ENCODE measurements at places on chromosomes 7 and 10. TPM values are rescaled to one million over a fixed set of nuclear protein-coding genes. Genes with fewer than 3 reads are reported as not detected.

GALNT11 gene
- 26.1 TPM for total RNA-seq

ANKRD61 gene
- 1.2 TPM for total RNA-seq

- no peak for DNase-seq
Measured at GRCh38 chr7:82567841-82568240, 124.3 kb upstream of the CACNA2D1 start.

- DNase-seq: no peak
Measured at GRCh38 chr7:8094164-8095140, 125.9 kb downstream of the GLCCI1 start.

DNA sequence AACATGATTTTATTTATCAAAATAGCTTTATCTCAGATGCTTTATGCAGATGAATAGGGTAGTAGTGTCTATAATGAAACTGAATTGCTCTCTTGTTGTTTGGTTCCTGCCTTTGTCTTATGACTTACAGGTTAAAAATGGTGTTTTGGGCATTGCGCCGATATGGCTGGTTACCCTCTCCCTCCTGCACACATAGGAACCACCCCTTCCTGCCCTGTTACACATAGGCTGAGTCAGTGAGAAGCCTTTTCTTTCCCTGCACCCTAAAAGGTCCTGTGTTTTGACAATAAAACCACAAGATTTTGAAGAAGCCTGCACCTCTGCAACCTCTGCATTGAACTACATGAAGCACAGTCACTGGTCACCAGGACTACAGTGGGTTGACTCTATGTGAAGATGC lies 655.8 kb upstream of the ANKRD30A start:
- DNase-seq: peak; percentile 87

GRCh38 chr10:52048051-52048450 lies 266.0 kb upstream of the DKK1 start:
- DNase-seq: no peak

GRCh38 chr7:48742079-48742798 lies 182.1 kb upstream of the CDC14C start:
- DNase-seq: no peak

GRCh38 chr7:101129603-101130117 lies 2.8 kb downstream of the SERPINE1 start:
- no peak for DNase-seq

OR6V1 gene
- total RNA-seq: not detected

DNA sequence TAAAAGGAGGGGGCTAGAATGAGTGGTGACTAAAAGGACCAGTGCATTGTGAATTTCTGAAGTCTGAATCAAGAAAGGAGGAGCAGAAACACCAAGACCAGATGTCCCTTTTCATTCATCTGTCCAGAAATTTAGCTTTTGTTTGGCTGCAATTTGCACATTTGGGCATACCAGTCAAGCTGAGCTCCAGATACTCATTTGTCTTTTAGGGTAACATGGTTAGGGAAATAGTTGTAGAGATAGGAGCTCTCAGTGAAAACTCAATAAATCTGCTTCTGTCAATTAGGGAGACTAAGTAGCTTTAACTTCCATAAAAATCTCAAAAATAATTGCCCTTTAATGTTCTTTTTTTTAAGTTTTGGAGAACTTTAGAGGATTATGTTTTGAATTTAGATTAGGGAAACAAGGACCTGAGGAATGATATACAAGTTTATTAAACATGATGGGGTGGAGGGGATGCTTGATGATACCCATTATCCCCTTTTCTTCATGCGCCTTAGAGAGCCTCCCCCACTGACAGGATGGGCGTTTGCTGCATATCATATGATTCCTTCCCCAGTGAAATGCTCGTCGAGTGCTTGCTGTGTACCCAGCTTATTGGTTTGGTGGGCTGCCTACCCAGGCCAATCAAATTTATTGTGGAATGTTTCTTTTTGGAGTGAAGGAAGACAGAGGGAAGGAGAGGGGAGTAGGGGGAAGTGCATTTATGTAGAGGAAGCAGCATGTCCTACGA lies 50.7 kb upstream of the RPA3 start:
- no peak for DNase-seq

- DNase-seq: peak; percentile 51
Measured at GRCh38 chr7:43700646-43701499, 28.4 kb downstream of the COA1 start.
